Muscle of leg (tissue), 16 donors: ENCODE measurements at places on chromosomes 3 and 15. TPM values are rescaled to one million over a fixed set of nuclear protein-coding genes. Genes with fewer than 3 reads are reported as not detected.
A peak's percentile ranks its signal among the peaks of the same experiment; 100 is the strongest.

MYO5C gene
- polyA plus RNA-seq, result 12.4 TPM

HIGD2B gene
- not detected for polyA plus RNA-seq

DNA sequence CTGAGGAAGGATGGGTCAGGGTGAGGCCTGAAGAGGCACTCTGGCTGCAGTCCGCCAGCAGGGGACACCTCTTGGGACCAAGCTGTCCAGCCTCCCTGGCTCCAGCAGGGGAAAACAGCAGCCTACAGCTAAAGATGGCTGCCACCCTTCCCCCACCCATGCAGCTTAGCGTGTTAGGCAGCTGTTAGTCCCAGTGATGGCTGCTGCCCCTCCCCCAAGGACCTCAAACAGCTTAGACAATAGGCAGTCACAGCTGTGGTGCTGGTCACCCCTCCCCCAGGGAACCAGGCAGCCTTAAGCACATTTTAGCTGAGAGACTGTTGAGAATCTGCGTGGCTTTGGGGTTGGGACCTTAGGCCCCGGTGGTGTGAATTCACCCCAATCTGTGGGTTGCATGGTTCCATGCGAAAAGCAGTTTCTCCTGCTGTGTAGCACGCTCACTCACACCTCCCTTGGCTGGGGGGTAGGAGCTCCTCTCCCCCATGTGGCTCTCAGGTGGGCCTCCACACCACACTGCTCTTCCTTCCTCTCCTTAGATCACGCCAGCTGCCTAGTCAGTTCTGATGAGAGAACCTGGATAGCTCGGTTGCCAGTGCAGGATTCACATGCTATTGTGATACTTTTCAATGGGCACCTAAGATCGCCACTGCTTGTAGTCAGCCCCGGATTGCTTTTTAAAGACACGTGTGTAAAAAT lies 140.5 kb upstream of the CADPS start:
- peak; percentile 23 for DNase-seq

DNA sequence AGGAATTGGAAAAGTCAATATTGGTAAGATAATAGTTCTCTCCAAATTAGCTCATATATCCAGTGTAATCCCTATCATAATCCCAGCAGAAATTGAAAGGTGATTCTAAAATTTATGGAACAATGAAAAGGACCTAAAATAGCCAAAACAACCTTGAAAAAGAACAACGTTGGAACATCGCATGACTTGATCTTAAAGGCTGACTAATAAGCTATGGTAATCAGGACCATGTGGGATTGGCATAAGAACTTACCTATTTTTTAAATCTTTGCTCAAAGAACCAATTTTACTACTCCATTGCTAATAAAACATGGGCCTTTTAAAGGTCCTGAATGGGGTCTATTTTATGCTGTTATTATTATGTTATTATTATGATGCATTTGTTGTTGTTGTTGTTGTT lies 40.9 kb downstream of the B3GNT5 start:
- DNase-seq, result no peak

DNA sequence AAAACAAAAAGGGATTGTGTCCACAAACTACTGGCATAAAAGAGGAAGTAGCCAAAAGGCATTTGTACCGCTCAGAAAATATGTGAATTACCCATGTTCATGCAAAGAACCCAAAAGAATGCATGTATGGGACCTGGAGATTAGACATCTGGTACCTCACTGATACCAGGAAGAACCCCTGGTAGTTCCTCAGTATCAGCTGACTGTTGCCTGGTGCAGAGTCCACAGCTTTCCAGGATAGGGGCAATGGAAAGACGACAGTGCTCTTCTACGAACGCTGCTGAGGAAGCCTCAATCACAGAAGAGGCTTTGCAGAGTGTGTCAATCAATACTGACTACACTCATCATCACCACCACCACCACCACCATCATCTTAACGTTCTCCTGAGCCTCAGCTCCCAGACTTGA lies 63.3 kb downstream of the ATP8B4 start:
- no peak for DNase-seq
